ENCODE measurements at places on chromosomes 5 and 9.

DNA sequence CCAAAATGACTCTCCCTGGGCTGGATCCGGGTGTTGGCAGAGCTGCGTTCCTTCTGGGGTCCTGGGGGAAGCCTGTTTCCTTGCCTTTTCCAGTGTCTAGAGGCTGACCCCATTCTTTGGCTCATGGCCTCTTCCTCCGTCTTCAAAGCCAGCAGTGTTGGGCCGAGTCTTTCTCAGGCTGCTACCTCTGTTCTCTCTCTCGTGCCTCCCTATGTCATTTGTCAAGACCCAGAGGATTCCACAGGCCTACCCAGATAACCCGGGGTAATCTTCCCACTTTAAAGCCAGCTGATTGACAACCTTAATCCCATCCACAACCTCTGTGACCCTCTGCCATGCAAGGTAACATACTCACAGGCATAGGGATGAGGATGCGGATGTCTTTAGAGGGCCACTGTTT, 55.0 kb upstream of the KCNMB1 start:
- DNase-seq = no peak

GRCh38 chr5:173316339-173317020, 11.7 kb downstream of the STC2 start:
- no peak for DNase-seq

GRCh38 chr5:138841531-138841930, 33.6 kb downstream of the LRRTM2 start:
- DNase-seq = no peak

DNA sequence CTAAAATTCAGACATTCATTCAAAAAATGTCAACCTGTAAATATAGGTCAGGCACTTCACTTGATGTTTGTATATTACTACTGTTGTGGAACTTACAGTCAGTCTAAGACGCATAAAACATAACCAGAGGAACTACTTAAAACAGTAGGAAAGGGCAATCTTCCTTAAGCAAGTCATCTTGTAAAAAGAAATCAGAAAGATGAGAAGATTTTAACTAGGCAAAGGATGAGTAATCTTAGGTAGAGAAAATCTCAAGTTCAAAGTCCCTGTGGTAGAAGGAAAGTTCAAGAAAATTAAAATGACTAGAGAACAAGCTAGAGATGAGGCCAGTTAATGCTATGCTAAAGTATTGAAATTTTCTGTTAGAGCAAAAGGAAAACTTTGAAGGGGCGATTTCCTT, 152.4 kb downstream of the RAPGEF6 start:
- DNase-seq = no peak

DNA sequence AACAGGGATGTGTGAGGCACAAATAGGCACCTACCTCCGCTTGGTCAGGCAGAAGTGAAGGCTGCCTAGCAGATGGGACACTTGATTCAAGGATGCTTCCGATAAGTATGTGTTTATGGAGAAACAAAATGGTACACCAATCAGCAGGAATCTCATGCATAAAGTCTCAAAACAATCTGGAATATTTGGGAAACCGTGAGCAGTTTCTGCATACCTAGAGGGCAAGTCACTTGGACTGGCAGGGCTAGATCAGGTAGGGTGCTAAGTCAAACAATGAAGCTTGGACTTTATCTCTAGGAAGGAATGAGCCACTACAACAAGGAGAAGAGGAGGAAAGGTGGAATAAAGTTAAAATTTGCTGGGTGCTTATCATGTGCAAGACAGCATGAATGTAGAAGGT, 5.5 kb downstream of the EPB41L4A start:
- DNase-seq = no peak

- DNase-seq = no peak
These were observed 9.2 kb downstream of the SEMA5A start for GRCh38 chr5:9536717-9537116.
